ENCODE measurements at places on chromosomes 6 and 20.
A peak's percentile ranks its signal among the peaks of the same experiment; 100 is the strongest.

DNA sequence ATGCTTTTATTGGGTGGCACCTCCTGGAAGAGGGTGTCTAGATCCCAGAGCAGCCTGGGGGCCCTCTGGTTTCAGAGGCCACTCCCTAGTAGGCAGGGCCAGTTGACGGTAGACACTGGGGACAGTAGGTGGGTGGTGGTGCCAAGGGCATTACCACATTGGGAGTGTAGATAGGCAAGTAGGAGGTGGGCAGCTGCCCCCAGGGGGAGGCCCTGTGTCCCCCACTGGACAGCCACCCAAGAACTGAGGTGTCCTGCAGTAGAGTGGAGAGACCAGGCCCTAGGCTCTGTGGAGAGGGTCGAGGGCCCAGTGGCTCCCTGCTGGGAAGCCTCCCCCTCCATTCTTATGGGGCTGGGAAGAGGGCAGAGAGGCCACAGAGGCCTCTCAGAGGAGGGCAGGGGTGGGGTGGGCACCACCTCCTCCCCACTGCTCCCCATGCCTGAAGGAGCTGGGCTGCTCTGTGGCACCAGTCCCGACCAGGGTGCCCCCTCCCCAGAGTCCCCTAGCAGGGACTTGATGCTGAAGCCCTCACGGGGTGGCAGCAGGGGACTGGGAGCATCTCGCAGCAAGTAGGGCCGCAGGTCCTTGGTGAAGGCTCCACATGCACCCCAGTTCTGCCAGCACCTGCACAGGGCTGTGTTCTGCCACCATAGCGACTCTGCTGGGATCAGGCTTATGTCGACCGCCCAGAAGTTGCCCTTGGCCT lies 305.0 kb upstream of the KCNQ5 start:
- DNase-seq = no peak

GRCh38 chr6:32774426-32774825 lies 11.1 kb upstream of the HLA-DQB2 start:
- no peak for DNase-seq

DNA sequence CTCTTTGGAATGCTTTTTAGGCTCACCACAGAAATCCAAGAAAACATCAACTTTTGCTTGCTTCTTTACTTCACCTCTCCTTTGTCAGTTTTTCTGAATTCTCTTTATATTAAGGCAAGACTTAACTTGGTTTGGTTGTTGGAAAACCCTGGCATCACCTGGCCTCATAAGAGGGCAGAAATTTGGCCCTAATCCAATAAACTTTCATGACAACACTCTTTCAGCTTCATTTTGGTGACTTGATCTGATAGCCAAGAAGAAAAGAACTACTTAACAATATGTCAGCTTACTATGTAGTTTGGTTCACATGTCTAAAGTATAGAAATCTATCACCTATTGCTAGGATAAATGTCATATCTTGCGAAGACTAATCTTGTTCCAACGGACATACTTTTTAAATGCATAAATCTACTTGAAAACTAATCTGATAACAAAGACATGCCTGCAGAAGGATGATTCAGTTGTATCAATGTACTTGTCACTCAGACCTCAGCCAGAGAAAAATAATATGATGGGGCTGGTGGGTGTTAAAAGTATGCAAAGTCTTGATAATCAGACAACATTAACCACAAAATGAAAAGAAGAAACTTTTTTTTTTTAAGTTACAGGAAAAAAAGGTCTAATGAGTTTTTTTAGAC lies 19.3 kb upstream of the HBS1L start:
- peak; percentile 25 for DNase-seq

DNA sequence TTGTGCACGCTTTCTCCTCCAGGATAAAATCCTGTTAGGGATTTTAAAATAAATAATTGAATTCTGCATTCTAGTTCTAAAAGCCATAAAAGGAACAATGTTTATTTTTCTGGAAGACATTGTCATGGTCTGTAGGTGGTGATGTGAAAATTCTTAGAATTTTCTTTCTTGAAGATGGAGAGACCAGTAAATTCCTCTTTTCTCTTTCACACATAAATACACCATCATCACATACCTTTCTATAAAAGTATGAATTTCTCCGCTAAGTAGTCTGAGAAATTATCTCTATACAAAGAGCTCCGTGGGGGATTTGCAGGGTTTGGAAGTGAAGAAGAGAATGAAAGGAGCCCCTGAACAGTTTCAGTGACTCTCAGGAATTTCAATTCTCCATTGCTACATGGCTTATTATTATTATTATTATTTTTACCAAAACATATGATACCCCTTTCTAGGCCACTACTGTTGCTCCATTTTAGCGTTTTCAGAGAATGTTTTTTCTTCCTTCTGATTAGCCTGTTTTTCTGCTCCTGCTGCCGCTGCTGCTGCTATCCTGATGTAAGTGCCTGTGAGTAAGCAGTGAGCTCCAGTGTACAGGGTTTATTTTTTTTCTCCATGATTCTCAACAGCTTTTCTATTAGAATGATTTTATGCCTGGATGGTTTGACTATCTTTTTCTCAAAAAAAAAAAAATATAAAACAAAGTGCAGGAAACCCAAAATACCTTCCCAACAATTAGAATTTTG lies 145.8 kb downstream of the SAMD5 start:
- no peak for DNase-seq

DNA sequence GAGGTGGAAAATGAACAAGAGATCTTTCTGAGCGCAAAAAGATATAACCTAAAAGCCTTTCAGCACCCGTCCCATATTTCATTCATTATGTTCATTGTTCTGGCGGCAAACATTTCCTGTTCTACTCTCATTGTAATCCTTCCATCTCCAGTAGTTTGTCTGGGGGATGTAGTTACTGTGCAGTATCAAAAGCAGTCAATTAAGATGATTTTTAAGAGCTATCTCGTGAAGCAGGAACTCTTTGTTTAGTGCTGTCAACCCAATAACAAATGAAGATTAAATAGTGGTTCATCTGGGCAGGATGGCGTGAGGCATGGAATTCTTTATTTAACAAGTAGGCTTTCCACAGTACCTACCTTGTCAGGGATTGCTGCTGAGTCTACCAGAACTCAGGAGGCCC lies 876.7 kb downstream of the HACE1 start:
- DNase-seq = no peak

DNA sequence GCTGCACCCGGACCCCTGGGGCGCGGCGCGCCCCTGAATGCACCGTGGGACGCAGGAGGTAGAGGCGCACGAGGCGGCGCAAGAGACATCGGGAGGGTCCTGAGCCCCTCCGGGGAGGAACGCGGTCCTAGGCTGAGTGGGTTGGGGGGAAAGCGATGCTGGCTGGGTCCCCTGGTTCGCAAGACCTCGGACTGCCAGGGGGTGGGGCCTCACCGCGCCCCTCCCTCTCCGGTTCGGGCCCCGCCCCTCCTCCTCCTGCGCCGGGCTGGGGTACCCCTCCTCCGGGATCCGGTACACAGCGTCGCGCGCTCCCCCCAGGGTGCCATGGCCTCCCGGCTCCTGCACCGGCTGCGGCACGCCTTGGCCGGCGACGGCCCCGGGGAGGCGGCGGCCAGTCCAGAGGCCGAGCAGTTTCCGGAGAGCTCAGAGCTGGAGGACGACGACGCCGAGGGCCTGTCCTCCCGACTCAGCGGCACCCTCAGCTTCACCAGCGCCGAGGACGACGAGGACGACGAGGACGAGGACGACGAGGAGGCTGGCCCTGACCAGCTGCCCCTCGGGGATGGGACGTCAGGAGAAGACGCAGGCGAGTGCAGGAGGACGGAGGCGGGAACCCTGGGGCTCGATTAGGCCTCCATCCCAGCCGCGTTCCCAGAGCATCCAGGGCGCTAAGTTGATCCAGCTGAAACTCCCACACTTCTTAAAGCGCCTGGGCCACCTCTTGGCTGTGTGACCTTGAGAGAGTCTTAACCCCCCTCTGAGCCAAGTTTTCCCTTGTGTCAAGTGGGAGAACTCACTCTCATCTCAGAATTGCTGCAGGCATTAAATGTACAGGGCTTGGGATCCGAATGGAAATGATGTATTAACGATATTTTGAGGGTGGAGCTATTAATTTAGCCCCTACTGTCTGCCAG lies 541 bp downstream of the SNX21 start:
- DNase-seq = no peak

GRCh38 chr6:161748535-161749416 lies 474.9 kb upstream of the AGPAT4 start:
- no peak for DNase-seq

DNA sequence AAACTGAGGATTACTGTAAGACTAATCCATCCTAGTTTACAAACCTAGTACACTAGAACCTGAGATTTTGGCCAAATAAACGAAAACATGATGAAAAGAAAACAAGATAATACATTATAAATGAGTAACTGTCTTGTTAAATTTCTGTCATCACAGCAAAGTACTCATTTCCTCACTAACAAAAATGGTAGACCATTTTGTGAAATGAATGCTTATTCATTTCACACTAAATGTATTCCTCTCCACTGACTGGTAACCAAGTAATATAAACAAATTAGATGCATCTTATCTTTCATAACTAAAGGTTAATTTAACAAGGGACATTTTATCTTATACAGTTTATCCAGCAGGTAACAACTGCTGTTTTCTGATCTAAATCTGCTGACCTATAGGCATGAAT lies 143.7 kb downstream of the REV3L start:
- DNase-seq = no peak

GRCh38 chr20:32648761-32649650 lies 24.7 kb downstream of the C20orf203 start:
- no peak for DNase-seq

- DNase-seq = no peak
Observed at GRCh38 chr6:116629563-116629981, 13.3 kb downstream of the RSPH4A start.

All from NCI-H1105 (cell line).